ENCODE measurements at places on chromosomes 3 and 15.

GRCh38 chr15:82898961-82899360 lies 53.6 kb downstream of the HOMER2 start:
- DNase-seq = no peak

DNA sequence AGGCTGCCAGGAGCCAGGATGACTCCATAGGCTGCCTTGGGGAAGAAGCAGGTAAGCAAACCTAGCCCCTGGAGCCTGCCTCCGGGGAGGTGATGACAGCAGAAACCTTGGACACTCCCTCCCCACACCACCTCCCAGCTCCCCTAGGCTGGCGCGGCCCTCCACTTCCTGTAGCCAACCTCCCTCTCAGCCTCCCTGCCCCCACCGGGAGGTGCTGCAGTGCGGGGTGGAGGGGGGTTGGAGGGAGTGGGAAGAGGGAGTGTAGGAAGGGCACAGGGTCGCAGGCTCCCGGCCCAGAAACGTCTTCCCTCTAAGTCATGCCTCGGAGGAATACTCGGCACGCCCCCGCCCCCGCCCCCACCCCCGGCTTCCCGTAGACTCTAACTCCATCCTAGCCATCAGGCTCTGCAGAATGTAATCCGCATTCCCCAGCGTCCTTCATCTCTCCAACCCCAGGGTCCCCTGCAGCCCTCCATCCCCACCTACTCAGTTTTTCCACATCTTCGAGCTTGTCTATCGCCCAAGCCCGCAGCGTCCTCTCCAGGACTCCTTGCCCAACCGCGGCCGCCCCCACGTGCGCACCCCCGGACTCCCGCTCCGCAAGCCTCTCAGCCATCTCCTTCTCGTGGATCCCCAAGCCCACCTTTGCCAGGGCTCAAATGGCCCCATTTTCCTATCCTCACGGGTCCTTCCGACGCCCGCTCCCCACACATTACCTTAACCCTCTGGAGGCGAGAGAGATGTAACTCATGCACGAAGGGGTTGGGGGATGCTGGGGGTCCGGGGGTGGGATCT lies 528 bp downstream of the LPCAT4 start:
- peak; percentile 70 for DNase-seq

DNA sequence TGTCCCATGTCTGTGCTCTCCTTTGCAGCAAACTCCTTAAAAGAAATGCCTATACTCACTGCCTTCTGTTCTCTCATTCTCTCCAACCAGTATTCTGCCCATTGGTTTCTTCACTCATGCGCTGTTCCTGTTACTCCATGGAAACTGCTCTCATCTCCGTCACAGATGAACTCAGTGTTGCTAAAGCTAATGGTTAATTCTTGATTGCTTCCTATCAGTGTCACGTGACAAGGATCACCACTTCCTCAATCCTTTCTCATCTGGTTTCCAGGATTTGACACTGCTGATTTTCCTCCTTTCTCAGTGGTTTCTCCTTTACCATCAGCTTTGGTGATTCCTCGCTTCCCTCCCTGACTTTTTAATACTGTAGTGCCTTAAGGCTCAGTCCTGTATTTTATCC lies 2.6 kb downstream of the DPH3 start:
- DNase-seq = no peak

DNA sequence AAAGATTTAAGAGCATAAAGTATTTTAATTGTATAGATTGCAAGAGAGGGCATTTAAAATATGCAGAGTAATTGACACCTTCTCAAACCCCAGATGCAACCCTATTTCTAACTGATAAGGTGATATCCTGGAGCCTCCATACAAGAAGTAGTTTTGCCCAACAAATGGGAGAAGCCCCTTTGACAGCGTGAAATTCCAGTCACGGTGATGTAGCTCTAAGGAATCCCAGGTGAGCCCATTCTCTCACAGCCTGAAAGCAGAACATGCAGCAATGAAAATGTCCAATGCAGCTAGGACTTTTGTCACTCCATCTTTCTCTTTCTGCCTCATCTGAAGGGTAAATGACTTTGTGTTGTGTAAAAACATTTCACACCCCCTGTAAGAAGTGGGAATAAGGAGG lies 96.4 kb downstream of the TMEM212 start:
- no peak for DNase-seq

DNA sequence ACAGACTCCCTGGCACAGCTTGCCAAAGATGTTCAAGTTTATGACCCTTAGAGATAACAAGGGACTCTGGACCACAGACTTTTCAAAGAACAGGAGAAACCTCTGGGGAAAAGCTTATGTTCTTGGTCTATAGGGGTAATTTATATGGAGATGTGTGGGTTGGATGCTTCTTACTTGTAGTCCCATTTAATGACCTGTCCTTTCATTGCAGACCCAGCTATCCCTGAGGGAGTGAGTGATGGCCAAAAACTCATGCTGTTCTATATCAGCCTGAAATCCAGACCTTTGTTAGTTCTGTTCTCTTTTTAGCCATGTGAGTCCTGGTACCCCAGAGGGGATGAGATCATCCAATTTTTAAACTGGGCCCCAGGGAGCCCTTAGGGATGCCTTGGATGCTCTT lies 43.7 kb upstream of the MRPL3 start:
- DNase-seq = no peak

DNA sequence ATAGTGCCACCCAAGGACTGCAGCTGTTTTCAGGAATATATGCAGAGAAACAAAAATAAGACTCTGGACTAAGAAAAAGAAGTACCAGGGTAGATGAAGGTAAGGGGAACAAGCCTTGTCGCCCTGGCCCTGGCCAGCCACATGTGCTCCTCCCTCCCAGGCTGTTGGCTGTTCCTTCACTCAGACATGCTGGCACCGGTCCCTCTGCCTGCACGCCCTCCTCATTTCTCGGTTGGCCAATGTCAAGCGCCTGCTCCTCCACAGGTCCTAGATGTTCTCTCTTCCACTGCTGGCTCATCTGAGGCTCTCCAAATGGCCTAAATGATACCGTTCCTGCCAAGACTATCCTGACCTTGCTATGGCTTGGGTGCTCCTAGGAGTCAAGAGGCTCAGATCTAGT lies 288.4 kb upstream of the LYSMD4 start:
- no peak for DNase-seq

GRCh38 chr15:81160312-81161159 lies 26.5 kb downstream of the CFAP161 start:
- no peak for DNase-seq

GRCh38 chr3:66041116-66041515 lies 2.4 kb upstream of the MAGI1 start:
- no peak for DNase-seq

GRCh38 chr3:129657261-129658046 lies 51.0 kb upstream of the PLXND1 start:
- no peak for DNase-seq

DNA sequence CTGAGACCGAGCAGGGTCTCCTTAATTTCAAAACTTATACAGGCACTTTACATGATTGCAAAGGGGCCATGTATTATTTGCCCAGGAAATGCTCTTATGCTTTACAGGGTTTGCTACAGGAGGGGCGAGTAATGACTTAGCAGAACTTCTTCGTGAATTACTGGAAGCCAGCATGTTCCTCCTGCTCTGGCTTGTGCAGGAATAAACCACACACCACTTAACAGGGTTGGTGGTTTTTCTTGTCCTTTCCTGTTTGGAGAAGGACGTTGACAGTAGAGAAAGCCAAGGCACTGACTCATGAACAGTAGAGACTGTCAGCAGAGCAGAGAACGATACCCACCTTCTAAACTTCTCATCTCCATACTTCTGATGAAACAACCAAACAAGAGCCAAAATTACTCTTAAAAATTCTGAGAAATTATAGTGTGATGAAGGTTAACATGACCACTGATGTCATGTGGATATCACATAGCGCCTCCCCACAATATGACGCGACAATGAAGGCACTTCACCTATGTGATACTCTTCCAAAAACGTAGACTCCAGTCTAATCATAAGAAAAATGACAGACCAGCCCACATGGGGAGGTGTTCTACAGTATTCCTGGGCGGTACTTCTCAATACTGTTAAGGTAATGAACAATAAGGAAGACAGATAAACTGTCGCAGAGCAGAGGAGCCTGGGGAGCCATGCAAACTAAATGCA lies 24.7 kb upstream of the MCTP2 start:
- peak; percentile 51 for DNase-seq

- no peak for DNase-seq
Measured at GRCh38 chr3:171145798-171146197, 119.3 kb upstream of the SLC2A2 start.

- DNase-seq = no peak
Measured at GRCh38 chr3:183455089-183455488, 26.7 kb upstream of the MCF2L2 start.

GRCh38 chr3:19947549-19948225 lies 790 bp downstream of the RAB5A start:
- peak; percentile 74 for DNase-seq

- no peak for DNase-seq
Measured at GRCh38 chr15:66484539-66485112, 12.9 kb downstream of the SNAPC5 start.

DNA sequence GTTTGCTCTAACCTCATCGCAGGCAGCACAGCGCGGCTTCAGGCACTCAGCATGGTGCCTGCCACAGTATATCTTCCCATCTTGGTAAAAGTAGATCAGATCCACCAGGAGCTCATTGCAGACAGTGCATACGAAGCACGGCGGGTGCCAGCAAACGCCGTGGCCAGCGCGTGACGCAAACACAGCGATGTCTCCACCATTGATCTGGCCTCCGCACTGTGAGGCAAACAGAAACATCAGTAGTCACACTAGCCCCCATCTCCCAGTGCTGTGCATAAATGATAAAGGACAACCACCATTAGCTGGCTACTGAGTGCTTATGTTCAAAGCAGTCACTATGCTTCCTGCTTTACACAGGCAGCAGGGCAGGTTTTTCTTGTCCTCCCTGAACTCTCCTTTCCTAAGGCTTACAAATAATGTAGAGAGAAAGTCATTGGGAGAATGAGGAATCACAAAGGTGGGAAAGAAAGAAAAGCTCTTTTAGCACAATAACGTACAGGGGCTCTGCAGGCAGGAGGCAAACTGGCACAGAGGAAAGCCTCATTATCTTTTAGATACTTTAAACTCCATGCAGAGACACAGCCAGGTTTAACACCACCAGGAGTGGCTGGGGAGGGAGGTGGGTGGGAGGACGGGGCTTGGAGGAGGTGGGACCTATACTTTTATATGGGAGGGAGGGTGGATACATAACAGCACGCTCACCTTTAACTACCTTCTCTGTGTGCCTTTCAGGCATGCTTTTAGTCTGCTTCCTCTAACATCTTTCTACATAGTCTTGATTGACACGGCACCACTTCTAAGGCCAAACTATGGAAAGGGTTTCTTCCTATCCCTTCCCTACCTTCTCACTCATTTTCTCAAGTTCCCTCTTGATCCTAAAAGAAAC lies 67.9 kb downstream of the PRICKLE2 start:
- no peak for DNase-seq

DNA sequence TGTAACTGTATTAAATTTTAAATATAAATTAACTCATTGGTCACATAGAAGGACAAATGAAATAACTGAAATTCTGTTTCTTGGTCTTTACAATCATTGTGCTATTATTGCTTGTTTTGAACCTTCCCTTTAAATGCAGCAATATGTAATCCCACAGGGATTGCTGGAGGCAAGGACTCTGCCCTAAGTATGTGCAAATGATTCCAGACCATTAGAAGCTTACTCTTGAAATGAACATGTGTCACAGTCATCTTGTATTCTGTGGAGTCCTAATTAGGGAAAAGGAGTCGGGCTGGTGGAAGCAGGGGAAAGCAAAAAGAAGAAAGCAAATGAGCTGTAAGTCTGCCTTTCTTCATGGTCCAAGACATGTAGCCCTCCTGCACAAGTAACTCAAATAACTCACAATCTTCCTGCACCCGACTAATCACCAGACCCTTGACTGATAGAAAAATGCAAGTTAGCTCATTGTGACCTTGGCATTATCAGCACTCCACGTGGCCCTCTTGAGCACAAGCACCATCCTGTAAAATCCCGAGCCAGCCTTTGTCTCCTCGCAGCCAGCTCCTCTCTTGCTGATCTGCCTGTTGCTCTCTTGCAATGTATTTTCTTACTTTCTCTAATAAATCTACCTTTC lies 2.3 kb upstream of the TMPRSS7 start:
- DNase-seq = no peak

DNA sequence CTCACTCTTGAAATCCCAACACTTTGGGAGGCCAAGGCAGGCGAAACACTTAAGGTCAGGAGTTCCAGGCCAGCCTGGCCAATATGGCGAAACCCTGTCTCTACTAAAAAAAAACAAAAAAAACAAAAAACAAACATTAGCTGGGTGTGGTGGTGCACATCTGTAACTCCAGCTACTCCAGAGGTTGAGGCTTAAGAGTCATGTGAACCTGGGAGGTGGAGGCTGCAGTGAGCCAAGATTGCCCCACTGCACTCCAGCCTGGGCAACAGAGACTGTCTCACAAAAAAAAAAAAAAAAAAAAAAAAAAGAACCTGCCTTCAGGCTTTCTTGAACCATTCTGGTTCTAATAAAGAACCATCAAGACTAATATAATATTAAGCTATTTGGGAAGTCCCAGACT lies 16.5 kb downstream of the ARPP19 start:
- no peak for DNase-seq

DNA sequence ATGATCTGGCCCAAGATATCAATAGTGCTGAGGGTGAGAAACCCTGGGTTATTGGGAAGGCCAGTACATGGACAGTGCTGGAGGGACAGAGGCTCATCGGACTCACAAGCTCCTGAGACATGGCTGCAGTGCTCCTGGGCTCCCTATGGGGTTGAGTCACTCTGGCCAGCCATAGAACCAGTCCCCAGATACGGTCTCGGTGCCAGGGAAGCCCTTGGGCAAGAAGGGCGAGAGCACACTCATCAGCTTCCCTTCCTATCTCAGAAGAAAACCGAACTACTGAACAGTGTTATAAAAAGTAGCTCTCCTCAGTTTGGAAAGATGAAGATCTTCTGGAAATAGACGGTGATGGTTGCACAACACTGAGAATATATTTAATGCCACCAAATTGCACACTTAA lies 34.4 kb downstream of the POC1A start:
- DNase-seq = no peak

GRCh38 chr15:100893964-100894295 lies 14.3 kb downstream of the ALDH1A3 start:
- no peak for DNase-seq

- DNase-seq = no peak
Measured at GRCh38 chr15:100558771-100559254, 30.1 kb upstream of the CERS3 start.

- no peak for DNase-seq
Measured at GRCh38 chr15:64942356-64942755, 30.7 kb downstream of the ANKDD1A start.

DNA sequence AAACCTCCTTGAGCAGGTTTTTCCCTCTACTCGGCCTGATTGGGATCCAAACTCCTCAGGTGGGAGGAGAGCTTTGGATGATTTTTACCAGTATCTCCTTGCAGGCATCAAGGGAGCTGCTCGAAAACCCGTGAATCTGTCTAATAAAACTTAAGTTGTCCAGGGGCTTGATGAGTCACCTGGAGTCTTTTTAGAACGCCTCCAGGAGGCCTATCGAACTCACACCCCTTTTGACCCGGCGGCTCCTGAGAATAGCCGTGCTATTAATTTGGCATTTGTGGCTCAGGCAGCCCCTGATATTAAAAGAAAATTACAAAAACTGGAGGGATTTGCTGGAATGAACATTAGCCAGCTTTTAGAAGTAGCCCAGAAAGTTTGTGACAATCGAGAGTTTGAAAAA lies 41.6 kb downstream of the ZBTB11 start:
- DNase-seq = no peak

GRCh38 chr3:46324036-46324435 lies 29.9 kb upstream of the CCR2 start:
- no peak for DNase-seq

GRCh38 chr3:98343647-98344507 lies 9.8 kb upstream of the OR5K4 start:
- DNase-seq = peak; percentile 27

- DNase-seq = no peak
Measured at GRCh38 chr3:40088527-40089170, 220.9 kb upstream of the EIF1B start.

- no peak for DNase-seq
Measured at GRCh38 chr3:67620869-67621268, 33.5 kb downstream of the SUCLG2 start.

Data from activated T-cell treated with anti-CD3 and anti-CD28 coated beads, Interleukin-2, amount 50 U/mL, for 48 hours (primary cell).